Mesenchymal stem cell (in vitro differentiated cells and primary cell): ENCODE measurements at places on chromosomes 2 and 18.
A peak's percentile ranks its signal among the peaks of the same experiment; 100 is the strongest.

GRCh38 chr2:226793646-226794045 is 6.0 kb downstream of the IRS1 start:
- DNase-seq: no peak

GRCh38 chr18:35306588-35307250 is 16.7 kb upstream of the ZSCAN30 start:
- DNase-seq: peak; percentile 6

DNA sequence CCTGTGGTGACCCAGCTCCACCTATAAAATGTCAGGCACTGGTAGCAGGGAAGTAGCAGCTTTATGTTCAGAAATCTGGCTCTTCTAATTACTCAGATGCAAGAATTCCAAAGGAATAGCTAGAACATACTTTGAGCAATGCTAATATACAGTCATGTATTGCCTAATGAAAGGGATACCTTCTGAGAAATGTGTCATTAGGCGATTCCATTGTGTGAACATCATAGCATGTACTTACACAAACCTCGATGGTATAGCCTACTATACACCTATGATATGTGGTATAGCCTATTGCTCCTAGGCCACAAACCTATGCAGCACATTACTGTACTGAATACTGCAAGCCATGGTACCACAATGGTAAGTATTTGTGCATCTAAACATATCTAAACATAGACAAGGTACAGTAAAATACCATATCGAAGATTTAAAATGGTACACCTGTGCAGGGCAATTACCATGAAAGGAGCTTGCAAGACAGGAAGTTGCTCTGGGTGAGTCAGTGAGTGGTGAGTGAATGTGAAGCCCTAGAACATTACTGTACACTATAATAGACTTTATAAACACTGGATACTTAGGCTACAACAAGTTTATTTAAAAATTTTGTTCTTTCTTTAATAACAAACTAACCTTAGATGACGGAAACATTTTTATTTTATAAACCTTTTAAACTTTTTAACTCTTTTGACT is 50.3 kb upstream of the ETAA1 start:
- DNase-seq: peak; percentile 36

DNA sequence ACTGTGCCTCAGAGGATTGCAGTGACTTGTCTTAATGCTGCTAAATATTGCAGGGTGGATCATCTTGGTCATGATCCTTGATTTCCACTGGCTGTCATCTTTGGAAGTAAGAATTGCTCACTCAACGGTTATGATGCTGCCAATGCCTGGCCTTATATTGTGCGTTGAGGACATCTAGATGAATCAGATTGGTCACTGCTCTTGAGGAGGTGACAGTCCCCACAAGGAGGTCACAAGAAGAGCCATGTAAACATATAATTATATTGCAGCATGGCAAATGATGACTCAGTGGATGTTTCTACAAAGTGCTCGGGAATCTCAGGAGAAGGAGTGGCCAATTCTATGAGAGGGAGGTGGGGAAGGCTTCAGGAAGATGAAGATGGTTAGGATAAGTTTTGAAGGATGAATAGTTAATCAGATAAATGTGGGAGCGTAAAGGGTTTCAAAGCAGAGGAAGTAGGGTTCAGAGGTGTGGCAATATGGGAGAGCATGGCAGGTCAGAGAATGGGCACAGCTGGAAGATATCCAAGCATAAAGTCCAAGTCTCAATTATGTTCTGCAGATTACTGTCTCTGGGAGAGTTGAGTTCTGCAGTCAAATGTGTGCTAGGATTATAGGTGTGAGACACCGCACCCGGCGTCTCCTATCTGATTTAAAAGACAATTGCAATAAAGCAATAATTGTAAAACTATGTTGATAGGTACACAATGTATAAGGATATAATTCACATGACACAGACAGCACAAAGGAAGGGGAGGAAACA is 21.3 kb upstream of the TMEM131 start:
- DNase-seq: no peak

DNA sequence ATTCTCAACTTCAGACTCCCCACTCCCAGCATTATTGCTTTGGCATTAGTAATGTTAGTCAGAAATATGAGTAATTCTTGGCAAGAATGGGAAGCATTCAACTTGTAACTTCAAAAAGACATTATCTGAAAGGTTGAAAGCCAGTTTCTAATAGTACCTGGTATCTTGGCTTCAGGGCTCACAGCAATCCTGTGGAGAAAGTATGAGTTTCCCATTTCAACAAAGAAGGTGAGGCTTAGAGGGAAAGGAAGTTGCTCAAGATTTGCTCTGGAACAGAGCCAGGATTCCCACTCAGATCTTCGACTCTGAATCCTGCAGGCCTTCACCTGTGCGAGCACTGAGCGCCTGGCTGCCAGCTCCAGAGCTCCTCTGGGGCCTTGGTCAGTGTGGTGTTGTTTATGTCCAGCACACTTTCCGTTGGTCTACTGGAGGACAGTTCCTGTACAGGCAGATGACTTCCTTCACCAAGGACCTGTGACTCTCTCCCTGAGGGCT is 136.1 kb downstream of the MCFD2 start:
- peak; percentile 6 for DNase-seq

GRCh38 chr2:152465541-152465940 is 130.6 kb downstream of the FMNL2 start:
- DNase-seq: no peak

GRCh38 chr18:38843291-38843690 is 1277.7 kb upstream of the CELF4 start:
- DNase-seq: no peak

DNA sequence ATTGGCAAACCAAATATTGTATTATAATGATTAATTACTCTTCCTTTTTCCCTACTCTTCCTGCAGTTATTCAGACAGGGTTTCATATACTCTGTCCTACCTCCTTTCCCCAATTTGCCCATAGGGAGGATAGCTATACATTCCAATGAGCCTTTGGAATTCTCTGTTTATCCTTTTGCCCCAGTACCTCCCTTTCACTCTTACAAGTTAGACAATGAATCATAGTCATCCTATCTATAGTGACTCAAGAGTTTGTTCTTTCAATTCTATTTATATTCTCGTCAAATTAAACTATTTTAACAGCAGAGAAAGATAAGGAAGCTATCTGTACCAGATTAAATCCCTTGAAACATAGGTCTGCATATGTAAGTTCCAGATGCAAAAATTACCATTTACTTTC is 437.5 kb downstream of the NR4A2 start:
- no peak for DNase-seq

DNA sequence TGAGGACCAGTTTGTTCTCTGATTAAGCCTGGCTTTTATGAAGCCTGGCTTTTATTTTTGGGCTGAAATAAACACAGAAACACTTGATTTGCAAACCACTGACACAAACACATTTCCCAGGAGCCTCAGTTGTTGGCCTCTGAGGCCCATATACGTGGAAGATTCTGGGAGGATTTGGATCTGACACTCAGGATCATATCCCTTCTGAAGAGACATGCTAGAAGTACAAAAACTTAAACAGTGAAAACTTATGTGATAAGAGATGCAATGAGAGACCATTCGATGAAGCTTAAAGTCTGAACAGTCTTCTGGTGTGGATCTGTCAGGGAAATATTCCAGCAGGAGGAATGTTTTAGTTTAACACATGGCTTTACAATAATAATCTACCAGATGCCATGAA is 33.0 kb downstream of the MYT1L start:
- DNase-seq: no peak

- DNase-seq: no peak
These were observed 4.0 kb downstream of the PREB start for GRCh38 chr2:27130396-27130795.

DNA sequence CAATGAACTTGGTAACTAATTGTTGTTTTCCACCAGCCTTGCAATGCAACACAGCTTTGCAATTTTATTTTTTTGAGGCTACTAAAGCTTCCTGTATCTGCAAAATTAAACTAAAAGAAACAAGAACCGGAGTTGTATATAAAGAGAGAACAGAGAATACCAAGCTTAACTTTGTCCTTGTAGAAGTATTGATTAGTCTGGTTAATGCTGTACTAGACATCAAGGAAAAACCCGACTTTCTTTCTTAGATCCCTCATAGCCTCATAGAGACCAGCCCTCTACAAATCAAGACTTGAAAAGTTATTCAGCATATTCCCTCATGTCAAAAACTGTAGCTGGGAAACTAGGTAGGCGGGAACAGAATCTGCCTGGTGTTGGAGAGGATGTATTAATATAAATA is 1.7 kb upstream of the ASAP2 start:
- DNase-seq: no peak

DNA sequence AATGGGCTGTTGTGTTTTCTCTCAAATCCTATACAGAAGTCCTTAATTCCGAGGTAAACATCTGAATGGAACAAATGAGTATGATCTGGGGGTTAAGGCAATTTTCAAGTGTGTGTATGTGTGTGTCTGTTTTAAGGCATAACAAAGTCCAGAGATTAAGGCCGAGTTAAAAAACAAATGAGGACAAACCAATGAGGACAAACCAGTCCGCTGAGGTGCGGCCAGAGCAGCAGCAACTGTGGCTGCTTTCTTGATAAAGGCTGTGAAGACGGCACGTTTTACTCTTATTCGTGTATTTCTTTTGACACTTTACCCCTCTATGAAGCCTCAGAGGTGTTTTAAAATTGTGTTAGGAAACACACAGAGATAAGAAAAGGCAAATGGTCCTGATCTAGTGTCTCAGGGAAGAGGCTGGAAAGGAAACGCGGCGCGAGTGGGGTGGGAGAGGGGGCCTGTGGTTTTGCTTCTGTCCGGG is 495 bp upstream of the GULP1 start:
- peak; percentile 68 for DNase-seq

DNA sequence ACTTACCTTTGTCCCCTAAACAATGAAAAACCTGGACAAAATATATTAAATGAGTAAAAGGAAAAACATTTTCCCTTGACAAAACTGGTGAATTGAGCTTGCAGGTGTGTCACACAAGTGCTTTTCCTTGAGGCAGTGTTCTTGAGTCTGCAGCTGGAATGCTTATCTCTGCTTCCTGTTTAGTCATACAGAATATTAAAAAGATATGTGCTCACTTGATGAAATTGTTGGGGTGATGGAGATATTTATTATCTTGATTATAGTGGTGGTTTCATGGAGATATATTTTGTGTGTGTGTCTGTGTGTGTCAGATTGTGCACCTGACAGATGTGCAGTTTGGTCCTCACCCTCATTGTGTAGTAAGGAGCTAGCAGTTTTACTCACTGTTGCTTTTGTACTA is 3.3 kb downstream of the TAF1B start:
- no peak for DNase-seq

DNA sequence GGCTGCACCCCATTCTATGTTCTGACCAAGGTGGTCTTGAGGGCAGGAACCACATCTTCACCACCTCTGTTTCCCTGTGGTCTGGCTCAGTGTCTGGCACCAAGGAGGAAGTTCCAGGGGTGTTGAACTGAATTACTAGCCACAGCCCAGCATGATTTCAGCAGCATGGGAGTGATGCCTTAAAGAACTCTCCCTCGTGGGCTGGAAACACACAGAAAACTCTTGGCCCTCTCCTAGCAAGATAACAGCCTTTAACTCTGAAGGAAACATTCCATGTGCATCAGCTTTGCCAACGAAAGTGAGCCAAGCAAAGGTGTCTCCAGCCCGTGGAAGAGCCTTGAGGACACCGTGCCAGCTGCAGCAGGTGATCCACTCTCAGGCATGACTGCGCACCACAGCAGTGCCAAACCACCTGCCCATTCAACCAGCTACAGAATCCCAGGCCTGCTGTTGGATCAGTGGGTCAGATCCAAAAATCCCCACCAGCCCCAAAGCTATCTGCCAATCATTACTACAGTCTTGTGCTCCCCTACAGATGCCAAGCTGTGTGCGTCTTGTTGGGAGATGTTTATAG is 124.8 kb downstream of the TTC32 start:
- DNase-seq: no peak

DNA sequence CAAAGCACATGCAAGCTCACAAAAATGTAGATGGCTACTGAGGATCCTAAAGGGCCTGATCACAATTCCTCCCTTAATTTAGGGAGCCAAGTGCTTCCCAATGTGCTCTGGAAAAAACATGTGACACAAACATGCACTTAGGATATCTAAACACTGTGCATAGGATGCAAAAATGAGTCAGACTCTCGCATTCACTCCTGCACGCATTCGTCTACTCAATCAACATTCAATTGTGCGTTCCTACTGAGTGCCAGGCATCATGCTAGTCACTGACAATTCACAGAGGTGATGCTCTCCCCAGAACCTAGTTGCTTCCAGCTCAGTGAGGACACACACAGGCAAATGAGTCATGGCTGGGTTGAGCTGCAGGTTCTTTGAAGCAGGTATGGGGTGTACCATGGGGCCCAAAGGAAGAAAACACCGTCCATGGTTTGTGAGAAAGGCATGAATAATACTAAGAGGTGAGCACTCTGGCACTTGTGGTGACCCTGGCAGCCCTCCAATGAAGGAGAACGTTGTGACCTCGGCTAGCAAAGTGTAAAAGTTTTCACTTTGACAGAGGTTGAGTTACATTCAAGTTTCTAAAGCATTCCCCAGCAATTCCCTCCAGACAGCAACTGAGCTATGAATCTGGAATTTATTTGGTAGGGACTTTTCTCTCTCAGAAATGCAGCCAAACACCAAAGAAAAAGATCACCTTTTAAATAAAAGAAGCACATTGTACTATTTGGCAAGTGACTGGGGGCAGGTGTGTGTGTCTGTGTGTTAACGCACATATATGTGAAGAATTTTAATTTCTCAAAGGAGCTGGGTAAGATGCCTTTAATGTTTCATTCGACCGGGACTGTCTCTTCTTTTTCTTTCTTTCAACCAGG is 173.3 kb downstream of the ALPK2 start:
- no peak for DNase-seq

- DNase-seq: no peak
These were observed 73.5 kb upstream of the NEDD4L start for GRCh38 chr18:57970356-57971095.

- no peak for DNase-seq
These were observed 91.2 kb upstream of the SESTD1 start for GRCh38 chr2:179355881-179356280.

GRCh38 chr2:120222186-120223033 is 790 bp downstream of the TMEM185B start:
- DNase-seq: no peak

DNA sequence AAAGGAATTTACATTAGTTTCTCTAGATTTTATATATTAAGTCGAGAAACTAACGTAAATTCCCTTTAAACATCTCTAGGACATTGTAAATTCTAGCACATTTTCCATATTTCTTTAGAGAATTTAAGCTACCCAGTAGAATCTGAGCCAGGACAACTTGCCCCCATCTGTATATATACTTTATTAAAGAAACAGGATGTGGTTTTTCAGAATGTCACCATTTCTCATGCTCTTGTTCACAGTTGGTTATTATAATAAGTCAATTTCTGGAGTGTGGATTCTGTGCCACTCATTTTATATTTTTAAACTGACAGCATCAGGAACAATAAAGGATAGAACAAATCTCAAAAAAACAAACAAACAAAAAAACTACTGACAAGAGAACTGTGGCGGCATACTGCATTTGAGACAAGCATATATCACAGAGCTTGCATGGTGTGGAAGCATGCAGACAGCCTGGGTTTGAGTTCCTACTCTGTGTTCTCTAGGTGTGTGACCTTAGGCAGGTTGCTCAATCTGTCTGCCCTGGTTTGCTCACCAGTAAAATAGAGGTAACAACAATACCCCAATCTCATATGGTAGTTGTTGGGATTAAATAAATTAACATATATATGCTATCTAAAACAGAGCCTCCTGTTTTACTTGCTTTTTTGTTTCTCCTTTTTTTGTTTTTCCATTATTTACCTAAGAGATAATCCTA is 61.4 kb upstream of the DNER start:
- peak; percentile 21 for DNase-seq

- no peak for DNase-seq
These were observed 44.5 kb downstream of the PTCD3 start for GRCh38 chr2:86150502-86150901.

GRCh38 chr2:37378411-37378810 is 34.0 kb downstream of the QPCT start:
- DNase-seq: peak; percentile 60

GRCh38 chr2:227921648-227922047 is 50.2 kb downstream of the DAW1 start:
- no peak for DNase-seq
